ENCODE measurements at places on chromosomes 4 and X.

DNA sequence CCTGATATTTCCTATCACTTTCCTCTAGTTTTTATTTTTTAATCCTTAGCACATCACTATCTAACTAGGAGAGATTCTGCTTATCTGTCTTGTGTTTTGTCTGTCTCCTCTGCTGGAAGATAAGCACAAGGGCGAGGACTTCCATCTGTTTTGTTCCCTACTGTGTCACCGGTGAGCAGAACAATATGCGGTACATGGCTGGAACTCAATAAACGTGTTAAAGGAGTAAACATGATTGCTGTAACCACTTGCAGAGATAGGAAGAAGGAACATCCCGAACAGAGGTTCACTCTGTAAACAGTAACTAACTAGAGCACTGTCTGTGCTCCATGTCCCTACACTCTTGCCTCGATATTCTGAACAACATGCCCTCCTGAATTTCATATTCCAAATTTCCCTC is 5.2 kb downstream of the HS3ST1 start:
- no peak for DNase-seq

DNA sequence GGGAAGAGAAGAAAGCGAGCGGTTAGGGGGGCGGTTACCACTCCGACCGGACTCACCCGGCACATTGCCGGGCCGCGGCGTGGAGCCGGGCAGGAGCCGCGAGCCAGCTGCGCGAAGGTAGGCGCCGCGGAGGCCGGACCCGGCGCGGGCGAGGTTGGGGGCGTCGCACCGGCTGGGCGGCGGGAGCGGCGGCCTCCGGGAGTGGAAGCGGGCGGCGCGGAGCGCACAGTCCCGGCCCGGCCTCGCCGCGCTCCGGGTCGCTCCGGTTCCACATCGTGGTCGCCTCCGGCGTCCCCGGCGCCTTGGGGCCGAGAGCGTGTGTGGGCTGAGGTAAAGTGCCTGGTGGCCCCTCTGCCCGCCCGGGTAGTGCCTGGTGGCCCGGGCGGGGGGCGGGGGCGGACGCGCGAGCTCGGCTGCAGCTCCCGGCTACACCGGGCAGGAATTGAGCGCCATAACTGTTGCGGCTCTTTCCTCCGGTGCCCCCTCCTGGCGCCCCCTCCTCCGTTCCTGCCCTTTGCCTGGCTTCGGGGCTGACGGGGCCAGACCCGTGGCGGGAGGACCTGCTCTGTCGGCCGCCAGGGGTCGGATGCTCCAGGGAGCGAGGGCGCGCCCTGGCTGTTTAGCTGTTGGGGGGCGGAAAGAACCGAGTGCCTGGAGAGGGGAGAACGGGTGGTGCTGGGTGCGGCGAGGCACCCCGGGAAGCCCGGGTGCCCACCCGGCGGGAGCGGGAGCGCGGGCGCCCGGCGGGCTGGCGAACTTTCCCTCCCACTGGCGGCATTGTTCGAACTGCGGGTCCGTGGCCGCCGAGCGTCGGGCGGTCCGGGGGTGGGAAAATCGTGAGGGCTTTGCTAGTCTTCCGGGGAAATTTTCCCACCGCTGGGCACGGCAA is 626 bp downstream of the JADE3 start:
- DNase-seq, result peak; percentile 56

- no peak for DNase-seq
Measured at GRCh38 chrX:129877401-129877800, 28.6 kb upstream of the UTP14A start.

DNA sequence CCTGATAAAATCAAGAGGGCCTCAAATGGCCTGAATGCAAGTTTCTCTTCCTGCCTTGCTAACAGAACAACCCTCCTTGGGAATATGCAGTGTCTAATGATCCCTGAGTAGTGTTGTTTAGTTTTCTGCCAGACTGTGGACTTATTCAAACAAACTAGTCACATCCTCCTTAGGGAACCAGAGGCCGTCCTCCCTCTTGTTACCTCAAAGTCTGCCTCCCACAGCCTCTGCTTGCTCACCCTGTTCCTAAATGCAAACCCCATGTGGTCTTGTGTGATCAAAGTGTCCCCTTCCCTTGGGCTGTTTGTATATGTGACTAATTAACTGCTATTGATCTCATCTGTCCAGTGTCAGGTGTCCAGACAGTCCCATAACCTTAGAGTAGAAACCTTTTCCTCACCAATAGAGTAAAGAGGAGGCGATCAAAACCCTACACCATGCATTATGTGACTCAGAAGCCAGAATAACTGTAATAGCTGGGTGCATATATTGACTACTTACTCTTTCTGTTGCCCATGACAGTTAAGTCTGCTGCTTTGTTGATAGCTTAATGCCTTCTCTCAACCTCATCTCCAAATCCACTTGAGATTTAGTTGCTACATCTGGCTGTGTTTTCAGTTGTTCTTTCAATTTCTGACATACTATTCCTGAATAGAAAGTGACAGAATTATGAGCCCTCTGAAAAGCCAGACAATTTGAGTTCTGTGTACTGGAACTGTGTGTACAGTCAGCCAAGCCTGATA is 473.0 kb upstream of the NWD2 start:
- DNase-seq, result no peak

DNA sequence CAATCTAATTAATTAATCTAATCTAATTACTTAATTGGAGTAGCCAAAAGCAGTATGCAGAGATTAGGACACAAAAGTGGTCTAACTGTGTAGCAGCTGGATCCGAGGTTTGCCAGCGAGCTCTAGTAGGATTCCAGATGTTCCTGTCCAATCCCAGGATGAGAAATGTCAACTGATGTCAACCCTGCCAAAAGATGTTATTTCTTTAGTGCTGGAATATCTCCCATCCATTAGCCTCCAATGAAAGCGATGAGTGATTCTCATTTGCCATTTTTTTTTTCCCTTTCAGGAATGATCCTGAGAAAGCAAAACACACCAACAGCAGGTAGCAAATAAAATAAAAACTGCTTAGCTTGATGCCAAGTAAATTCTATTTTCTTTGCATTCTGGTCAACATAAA is 372.9 kb downstream of the STIM2 start:
- DNase-seq, result no peak

GRCh38 chr4:2399216-2399615 is 19.2 kb downstream of the ZFYVE28 start:
- DNase-seq, result no peak

- no peak for DNase-seq
Measured at GRCh38 chr4:169005453-169006099, 4.5 kb downstream of the CBR4 start.

- no peak for DNase-seq
Measured at GRCh38 chrX:2635342-2635741, 55.8 kb upstream of the CD99 start.

DNA sequence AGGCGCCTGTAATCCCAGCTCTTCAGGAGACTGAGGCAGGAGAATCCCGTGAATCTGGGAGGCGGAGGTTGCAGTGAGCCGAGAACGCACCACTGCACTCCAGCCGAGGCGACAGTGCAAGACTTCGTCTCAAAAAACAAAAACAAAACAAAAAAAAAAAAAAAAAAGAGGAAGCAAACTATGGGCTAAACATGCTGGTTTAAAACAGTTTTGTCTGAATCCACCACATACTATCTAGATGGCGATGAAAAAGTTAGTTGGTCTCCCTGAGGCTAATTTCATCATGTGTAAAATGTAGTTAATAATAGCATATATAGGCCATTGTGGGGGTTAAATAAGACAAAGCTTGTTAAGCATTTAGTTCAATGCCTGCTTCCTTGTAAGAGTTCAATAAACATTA is 451.1 kb downstream of the RPA4 start:
- no peak for DNase-seq
